ENCODE measurements at places on chromosomes 1 and 21. TPM values are rescaled to one million over a fixed set of nuclear protein-coding genes. Genes with fewer than 3 reads are reported as not detected.

DNA sequence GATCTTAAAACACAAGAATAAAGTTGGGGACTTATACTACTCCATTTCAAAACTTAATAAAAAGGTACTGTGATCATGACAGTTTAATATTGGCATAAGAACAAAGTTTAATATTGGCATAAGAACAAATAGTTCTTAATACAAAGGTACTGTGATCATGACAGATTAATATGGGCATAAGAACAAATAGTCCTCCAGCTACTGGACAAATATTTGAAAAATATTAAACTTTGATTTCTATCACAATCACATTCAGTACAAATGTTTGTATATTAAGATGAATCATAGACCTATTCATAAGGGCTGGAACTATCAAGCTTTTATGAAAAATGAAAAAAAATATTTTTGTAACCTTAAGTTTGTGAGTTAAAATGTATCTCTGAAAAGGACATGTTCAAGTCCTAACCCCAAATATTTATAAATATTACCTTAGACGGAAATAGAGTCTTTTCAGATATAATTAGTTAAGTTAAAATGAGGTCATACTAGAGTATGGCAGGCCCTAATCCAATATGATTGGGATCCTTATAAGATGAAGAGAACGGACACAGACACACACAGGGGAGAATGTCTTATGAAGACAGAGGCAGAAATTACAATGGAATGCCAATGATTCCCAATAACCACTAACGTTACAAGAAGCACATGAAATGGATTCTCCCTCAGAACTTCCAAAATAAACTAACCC, 79.1 kb upstream of the RGS1 start:
- DNase-seq: no peak

Gene NEK2
- total RNA-seq: 9.6 TPM

- no peak for DNase-seq
Measured at GRCh38 chr1:186535388-186536133, 74.6 kb upstream of the PDC start.

Gene NSL1
- total RNA-seq: 26.1 TPM

Gene AIRE
- 0.23 TPM for total RNA-seq

- DNase-seq: no peak
Measured at GRCh38 chr1:214455971-214456867, 95.2 kb downstream of the PTPN14 start.

Gene PTPRF
- 464 TPM for total RNA-seq

- DNase-seq: no peak
Measured at GRCh38 chr1:107175102-107175909, 34.5 kb downstream of the NTNG1 start.

GRCh38 chr1:225977937-225978748, 21.0 kb downstream of the SDE2 start:
- DNase-seq: no peak

GRCh38 chr1:40224040-40224439, 23.7 kb upstream of the TMCO2 start:
- DNase-seq: no peak
